ENCODE measurements at places on chromosomes 6 and 20.

GRCh38 chr6:776528-776931 is 83.6 kb upstream of the EXOC2 start:
- no peak for DNase-seq

DNA sequence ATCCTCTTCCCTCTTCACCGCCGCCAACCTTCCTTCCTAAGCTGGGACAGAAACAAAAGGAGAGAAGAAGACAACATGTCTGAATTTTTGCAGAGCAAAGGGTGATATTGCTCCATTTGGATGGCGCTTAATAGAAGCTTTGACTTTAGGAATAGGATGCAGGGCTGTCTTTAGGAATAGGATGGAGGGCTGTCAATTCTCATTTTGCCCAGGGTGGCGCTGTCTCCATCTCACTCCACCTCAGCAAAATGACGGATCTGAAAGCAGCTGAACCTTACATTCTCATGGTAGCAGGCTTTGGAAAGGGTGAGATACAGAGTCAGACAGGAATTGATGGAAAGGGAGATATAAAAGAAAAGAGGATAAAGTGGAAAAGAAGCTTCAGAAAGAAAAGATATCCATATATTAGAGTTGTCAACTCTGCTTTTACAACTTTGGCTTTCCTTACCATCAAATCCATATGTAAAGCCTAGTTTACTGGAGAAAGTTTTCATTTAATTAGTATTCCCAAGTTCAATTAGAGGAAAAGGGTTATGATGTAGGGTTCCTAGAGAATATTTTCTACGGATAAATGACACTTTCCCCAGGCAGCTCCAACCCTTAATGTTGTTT is 2.4 kb downstream of the MTCL3 start:
- DNase-seq, result peak; percentile 16

DNA sequence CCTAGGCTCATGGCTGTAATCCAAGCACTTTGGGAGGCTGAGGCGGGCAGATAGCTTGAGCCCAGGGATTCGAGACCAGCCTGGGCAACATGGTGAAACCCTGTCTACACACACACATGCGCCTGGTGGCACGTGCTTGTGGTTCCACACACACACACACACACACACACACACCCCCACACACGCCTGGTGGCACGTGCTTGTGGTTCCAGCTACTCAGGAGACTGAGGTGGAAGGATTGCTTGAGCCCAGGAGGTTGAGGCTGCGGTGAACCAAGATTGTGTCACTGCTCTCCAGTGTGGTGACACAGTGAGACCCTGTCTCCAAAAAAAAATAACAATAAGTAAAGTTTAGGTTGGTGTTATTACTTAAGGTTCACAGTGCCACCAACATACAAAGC is 165.8 kb downstream of the ZFAND3 start:
- no peak for DNase-seq

GRCh38 chr6:24149296-24149695 is 23.3 kb downstream of the NRSN1 start:
- no peak for DNase-seq

GRCh38 chr20:25273046-25273445 is 25.2 kb downstream of the PYGB start:
- no peak for DNase-seq

- DNase-seq, result no peak
Observed at GRCh38 chr6:126170978-126171382, 168.9 kb upstream of the CENPW start.

- DNase-seq, result no peak
Observed at GRCh38 chr6:165049362-165049761, 260.0 kb downstream of the C6orf118 start.

DNA sequence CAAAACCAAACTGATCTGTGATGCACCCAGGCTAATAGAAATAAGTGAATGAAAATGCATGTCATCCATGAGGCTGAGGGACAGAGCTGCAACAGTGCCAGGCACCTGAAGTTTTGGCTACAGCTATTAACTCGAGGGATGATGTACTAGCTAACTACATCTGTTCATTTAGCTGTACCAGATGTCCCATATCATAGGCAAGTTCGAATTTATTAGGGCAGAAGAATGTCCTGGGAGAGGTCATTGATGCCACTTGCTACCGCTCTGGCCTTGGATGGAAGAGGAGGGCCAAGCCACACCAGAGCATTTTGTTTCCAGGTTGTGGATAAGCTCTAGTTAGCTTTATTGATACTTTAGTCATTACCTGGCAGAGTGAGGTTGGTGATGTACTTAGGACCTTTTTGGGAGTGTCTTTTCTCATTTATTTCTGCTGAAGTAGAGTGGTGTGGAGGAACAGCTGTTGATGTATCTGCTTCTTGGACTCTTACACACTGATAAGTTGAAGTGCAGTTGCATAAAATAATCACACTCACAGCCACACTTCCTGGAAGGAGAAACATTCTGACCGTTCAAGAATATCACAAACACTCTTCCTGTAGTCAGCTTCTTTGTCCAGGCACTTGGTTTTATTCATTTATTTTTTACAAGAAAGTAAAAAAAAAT is 8.2 kb downstream of the ZFAND3 start:
- DNase-seq, result no peak

DNA sequence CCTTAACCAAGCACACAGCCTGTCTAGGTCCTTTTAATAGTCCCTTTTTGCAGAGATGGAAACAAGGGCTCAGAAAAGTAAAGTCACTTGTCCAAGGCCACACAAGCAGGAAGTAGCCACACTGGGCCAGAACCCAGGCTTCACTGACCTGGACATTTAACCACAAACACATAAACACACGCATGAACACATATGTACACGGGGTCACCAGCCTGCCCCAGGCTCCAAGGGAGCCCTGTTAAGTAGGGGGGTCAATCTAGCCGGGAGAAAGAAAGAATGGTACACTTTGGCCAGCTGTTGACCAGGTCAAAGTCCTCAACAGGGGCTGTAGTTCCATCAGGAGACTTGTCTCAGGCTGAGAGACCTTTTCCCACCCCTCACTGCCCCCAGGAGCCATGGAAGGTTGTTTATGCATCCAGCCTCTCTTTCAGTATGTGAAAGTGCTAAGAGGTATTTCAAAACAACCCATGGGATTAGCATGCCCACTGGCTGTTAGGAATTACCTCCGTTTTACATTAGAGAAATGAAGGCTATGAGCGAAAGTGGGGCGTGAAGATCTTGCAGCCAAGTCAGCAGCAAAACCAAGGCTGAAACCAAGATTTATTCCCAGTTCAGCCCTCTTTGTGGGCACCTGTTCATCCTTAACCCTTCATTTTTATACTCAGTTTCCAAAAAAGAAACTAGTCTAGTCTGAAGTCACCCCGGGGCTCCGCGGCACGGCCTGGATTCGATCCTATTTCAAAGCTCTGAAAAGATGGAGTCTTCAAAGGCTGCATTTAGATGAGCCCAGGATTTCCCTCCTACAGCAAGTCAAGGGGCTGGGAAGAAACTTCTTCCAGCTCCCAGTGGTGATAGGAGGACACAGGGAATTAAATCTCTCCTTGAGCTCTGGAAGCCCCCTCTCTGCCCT is 9.8 kb downstream of the SDC4 start:
- DNase-seq, result no peak

DNA sequence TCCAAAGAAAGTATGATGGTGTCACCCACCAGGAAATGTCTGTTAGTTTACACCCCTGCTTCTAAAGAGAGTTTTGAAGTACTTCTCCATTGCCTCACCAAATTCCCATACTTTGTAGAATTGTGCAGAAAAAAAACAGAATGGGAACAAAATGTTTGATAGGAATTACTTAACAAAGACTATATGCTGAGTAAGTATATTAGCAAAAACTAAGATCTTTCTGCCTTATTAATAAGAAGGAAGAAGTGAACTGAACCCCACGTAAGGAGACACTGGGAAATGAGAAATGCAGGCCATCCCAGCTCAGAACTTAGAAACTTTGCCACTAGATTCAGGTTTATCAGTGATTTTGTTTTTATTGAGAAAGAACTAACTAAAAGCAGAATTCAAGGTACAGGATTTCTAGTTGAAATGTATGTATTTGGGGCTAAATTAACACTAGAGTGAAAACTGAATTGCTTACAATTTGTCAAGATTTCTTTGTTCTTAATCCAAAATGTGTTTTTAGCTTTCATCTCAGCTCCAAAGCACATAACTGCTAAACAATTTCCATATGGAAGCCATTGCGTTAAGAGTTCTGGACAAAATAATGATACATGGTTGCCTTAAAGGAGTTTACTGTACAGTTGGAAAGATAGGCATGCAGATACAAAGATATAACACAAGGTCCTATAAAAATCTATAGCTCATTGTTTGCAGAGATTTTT is 102.7 kb upstream of the BMP5 start:
- DNase-seq, result no peak

- no peak for DNase-seq
Observed at GRCh38 chr6:127533011-127533410, 13.9 kb upstream of the MTCL3 start.

DNA sequence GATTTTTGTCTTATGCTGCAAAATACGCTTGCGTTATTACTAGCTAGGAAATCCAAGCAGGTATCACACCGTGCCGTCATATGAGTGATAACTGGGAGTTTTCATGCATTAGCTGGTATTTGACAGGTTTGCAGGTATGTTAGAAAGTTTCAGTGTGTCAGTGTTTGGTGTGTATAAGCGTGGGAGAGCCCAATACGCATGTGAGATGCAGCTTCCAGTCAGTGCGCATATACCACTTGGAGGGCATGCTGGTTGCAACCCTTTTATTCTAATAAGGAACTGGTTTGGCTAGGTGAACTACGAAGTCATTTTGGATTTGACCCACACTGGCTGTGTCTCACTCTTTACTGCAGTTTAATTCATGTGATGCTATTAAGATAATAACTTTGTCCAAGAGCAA is 35.1 kb downstream of the JARID2 start:
- DNase-seq, result no peak

- no peak for DNase-seq
Observed at GRCh38 chr6:166487148-166487547, 99.3 kb downstream of the RAMACL start.

DNA sequence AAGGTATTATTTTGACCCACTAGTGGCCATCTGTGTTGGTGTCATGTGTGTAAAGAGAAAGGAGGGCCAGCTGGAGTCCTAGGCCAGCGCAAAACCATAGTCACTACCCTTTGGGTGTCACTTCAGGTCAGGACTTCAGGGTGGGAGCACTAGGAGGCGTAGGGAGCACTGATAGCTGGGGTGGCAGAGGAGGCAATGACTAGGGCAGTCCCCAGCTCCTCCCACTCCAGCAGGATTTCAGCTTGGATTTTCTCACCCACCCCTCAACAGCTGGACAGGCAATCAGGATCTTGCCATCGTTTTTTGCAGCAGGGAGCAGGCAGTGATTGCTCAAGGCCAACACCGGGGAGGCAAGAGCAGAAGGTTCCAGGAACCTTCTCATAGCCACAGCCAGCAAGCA is 4.2 kb upstream of the HLA-DOA start:
- DNase-seq, result no peak

DNA sequence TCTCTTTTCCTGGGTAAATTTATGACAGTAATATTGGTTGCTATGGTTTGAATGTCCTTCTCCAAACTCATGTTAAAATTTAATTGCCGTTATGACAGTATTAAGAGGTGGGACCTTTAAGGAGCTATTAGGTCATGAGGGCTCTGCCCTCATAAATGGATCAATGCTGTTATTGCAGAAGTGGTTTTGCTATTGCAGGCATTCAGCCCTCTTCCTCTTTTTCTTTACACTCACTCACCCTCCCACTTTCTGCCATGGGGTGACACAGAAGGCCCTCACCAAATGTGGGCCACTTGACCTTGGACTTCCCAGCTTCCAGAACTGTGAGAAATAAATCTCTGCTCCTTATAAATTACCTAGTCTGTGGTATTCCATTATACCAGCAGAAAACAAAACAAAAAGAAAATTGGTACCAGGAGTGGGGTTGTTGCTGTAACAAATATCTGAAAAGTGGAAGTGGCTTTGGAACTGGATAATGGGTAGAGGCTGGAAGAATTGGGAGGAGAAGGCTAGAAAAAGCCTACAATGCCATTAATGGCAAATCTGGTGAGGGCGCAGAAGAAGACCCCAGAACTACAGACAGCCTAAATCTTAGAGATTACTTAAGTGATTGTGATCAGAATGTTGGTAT is 24.8 kb upstream of the IGF2R start:
- DNase-seq, result no peak

DNA sequence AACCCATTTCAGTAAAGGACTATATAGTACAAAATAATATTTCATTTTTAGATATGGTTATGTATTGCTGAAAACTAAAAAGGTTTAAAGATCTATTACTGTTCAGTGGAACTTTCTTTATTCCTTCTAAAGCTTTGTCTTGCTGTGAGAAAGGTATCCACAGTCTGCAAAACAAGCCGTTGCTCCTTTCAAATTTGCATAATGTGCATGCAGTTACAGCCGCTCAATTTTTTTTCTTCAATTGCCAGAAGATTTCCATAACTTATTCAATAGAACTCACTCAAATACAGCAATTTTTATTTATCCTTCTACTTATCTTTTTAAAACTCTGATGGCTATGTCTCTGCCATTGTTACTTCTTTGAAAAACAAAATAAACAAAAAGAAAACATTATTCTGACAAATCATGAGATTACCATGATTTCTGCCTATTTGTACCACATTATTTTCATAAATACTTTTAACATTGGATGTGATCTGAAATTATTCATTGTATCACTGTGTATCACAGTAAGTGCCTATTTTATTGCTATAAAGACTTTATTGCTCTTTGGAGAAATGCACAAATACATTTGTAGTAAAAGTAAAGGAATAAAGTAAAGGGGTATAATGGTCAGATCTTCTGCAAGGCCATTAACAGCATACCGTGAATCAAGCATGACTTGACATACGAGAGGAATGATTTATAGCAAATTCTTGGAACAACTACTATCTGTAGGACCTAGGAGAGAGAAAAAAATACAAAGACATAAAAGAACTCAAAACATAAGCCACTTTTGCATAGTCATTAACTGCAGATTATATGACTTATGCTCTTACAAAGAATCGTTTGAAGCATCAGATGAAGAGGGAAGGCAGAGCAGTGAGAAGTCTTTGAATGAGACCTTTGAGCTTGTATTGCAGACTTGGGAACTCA is 29.6 kb upstream of the HBS1L start:
- no peak for DNase-seq

GRCh38 chr6:144434308-144434990 is 149.3 kb downstream of the UTRN start:
- DNase-seq, result no peak

DNA sequence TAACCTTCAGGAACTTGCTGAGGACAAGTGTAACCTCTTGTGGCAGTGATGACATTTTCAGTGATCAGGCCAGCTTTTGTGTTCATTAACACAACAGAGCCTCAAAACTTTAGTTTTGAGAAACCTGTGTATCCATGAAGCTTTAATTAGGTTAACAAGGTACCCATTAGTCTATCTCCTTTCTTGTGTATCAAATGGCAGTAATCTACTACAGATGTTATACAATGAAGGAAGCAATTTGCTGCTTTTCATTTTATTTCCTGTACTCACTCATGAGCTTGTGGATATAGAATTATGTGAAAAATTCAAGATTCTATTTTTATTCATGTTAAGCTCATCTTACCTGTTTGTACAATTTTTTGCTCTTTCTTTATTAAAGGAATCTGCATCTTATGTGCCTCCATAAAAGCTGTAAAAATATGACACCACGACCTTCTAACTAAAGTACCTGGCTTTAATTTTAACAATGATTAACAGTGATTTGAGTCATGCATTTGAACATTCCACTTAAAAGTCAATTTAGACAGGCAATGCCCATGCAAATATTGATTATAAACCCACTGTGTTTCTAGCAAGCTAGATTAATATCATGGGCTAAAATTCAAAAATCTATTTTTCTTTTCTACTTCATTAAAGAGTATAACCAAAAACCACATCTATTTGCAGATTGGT is 897.3 kb downstream of the KIF16B start:
- no peak for DNase-seq

Measured in stimulated activated CD4-positive, alpha-beta T cell treated with anti-CD3 and anti-CD28 coated beads, TNF-alpha, amount 100 ng/mL, for 1 hour (primary cell).